ENCODE measurements at places on chromosomes 5 and 9.

- DNase-seq, result peak; percentile 35
Measured at GRCh38 chr5:169804861-169805260, 167.8 kb downstream of the DOCK2 start.

GRCh38 chr9:73775757-73776156 lies 624.1 kb downstream of the ANXA1 start:
- peak; percentile 80 for DNase-seq

DNA sequence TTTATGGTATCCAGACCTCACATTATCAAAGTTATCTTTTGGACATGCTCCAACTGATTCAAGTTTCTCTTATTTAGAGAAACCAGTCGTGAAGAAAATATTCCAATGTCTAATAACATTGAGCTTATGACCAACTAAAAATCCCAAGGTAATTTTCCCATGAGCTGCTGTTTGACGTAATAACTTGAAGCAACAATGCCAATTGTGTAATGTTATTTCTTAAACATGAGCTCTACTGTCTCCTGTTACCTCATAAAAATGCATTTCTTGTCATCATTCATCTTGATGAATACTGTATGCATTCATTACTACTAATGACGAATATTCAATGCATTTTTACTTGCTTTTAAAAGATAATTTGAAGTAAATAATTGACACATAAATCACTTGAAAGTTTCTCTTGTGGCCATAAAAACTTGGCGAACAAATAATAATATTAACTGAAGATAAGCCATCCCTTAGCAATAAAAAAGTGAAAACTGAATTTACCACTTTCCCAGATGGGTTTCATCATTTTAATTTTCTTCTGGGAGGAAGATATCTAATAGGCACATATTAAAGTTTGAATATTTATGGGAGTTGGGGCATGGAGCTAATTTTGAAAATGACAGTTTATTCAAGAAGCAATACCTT lies 424 bp upstream of the MARCOL start:
- no peak for DNase-seq

- DNase-seq, result no peak
Measured at GRCh38 chr5:130099008-130099407, 194.7 kb downstream of the CHSY3 start.

GRCh38 chr9:86893811-86894490 lies 53.4 kb downstream of the GAS1 start:
- no peak for DNase-seq

- no peak for DNase-seq
Measured at GRCh38 chr9:69961843-69962242, 81.8 kb upstream of the MAMDC2 start.

DNA sequence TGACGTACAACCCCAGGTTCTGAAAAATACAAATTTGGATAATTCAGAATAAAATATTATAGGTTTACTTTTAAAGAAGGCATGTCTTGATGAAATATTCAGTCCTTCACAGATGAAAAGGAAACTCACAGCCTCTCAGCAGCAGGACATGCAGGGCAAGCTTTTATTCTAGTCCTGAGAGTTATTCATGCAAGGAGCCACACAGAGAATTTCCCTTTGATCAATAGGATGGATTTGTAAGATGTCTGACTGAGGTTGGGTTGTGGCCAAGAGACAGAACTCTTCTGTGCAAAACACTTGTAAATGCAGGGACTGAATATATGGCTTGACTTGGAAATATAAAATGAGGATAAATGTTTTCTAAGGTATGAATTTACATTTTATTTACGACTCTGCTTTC lies 48.8 kb upstream of the TBCA start:
- no peak for DNase-seq

DNA sequence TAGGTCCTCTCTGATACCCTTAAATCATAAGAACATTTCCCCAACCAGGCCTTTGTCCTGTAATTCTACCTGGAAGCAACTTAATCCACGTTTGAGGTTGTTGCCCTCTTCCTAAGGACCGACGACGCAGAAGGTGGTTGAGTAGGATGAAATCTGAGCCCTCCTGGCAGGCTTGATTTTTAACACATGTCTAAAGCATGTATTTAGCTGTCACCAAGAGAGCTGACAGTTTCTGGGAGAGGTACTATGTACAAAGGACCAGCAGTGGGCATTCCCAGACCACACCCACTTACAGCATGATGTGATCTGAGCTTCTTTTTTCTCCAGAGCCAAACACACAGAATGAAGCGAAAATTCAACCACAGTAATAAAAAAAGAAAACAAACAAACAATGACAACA lies 260.9 kb downstream of the SH3GL2 start:
- DNase-seq, result no peak

- DNase-seq, result no peak
Measured at GRCh38 chr5:52895572-52896413, 93.4 kb upstream of the ITGA2 start.

- DNase-seq, result no peak
Measured at GRCh38 chr9:109471475-109472393, 26.4 kb downstream of the PTPN3 start.

GRCh38 chr5:69184621-69185020 lies 4.8 kb upstream of the CENPH start:
- DNase-seq, result no peak

- peak; percentile 68 for DNase-seq
Measured at GRCh38 chr9:134534661-134535080, 106.9 kb upstream of the COL5A1 start.

DNA sequence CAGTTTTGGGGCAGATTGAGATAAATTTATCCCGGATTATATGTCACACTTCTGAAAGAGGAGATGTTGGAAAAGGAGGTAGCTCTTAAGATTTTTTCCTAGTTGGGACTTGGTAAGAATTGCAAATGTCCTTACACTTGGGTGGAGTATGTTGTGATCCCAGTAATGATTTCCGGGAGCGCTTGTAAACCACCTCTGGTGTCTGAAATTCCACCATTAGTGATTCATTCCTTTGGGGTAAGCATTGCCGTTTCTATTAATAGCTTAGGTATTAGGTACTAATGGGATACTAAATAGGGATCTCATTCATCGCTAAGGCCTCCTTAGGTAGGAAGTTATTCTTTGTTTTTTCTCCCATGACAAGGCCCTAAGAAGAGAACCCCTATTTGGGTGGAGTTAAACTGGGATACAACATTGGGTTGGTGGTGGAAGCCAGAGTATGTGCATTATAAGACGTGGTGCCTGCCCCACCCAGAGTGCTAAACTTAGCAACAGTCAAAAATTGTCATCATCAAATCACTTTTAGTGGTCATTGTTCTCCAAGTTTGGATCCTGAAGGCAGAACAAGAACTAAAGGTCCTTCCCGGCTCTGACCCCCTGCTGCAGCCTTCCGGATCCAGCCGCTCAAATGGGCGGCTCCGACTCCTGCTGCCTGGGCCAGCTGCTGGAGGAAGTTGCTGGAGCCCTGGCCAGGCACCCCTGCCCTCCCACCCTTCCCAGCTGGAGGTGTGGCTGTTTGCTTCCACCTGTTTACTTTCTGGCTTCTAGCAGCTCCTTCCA lies 31.7 kb upstream of the DAB2IP start:
- no peak for DNase-seq

DNA sequence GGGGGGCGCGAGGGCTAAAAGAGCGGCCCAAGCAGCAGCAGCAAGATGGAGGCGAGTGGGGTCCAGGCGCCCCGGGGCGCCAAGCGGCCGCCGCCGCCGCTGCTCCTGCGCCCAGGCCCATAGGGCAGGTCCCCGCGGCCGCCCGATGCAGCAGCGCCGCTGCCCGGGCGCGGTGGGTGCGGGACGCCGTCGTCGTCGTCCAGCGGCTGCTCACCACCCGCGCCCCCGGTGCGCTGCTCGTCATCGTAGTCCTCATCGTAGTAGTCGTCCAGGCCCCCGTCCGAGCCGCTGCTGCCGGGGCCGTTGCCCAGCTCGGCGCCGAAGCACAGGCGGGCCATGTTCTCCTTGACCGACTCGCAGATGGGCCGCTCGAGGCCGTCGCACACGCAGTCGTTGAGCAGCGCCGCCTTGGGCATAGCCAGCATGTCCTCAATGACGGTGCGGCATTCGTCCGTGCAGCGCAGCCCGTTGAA lies 1.5 kb downstream of the GAS1 start:
- peak; percentile 45 for DNase-seq

DNA sequence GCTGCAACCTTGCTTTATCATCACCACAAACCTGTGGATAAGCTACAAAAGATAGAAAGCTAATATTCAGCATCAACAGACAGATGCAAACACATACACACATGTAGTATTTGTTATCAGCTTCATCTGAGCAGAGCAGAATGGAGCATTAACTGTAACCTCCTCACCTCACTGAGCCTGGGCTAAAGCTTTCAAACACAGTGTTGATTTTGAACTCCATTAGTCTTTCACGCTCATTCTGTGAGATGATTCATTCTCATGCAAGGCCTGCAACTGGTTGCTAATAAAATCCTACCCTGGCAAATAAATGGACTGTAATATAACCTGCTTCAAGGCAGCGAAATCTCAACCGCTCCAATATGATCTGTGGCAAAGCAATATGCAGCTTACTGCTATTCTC lies 1360.6 kb upstream of the ACO1 start:
- no peak for DNase-seq

DNA sequence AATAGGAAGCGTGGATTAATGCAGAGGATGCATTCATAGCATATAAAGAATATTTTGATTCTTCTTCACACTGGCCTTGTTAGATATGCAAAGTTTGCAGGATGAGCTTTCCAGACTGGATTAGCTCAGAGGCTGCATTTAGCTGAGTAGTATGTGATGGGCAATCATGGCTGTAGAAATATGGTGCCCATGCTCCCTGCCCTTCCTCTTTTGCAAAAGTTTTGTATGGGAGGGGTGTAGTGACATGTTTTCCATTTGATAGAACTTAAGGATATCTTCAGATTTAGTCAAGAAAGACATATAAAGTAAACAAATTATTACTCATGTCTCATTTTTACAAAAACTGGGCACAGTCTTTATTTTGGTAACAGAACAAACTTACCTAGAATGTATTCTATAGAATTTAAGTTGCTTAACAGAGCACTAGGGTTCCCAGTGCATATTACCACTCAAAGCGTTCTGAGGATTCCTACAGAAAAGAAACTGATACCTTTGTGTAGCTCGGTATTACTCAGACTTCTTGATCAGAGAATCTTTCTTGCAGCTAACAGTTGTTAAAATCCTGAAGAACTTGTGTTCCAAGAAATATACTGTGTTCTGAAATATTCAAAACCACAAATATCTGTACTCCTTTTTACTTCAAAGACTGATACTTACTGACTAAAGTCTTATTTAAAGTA lies 9.8 kb downstream of the GTF3C4 start:
- DNase-seq, result no peak

- DNase-seq, result peak; percentile 93
Measured at GRCh38 chr5:111930905-111931461, 174.0 kb upstream of the NREP start.

- peak; percentile 73 for DNase-seq
Measured at GRCh38 chr5:102937894-102938293, 182.0 kb downstream of the GIN1 start.

GRCh38 chr9:131446276-131446675 lies 52.4 kb downstream of the PRRC2B start:
- DNase-seq, result no peak

GRCh38 chr9:121842612-121842978 lies 191.2 kb downstream of the DAB2IP start:
- DNase-seq, result peak; percentile 78

DNA sequence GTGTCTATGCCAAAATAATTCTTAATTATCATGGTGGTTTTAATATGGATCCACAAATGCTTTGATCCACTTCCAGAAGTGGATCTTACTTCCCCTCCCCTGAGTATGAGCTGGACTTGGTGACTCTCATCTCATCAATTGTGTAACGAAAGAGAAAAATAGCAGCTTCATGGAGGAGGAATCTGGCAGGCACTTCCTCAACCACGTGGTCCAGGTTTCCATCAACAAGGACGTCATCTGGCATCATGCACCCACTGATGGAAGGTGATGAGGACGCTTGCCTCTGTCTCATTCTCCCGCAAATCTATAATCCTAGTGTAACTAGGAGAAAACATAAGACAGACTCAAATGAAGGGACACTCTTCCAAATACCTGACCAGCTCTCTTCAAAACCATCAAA lies 54.6 kb upstream of the S1PR3 start:
- DNase-seq, result peak; percentile 65

DNA sequence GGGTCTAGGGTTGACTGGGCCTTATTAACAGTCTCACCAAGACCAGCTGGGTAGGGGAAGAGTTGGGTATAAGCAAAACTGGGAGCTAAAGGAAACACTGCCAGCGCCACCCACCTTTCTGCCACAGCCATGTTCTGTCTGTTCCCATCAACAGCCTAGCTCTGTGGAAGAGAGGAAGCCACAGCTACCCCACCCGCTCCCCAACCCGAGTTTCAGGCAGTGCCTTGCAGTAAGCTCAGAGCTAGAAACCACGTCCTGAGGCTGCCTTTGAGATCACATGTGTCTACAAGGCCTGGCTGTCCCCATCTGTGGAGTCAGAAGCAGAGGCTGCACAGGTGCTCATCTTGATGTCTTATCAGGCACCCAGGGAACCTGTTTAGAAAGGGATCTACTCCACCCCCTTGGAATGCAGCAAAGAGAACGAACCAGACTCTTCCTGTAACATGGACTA lies 15.3 kb downstream of the HNRNPH1 start:
- DNase-seq, result peak; percentile 43

- no peak for DNase-seq
Measured at GRCh38 chr5:97508864-97509263, 325.8 kb upstream of the RIOK2 start.

- DNase-seq, result peak; percentile 45
Measured at GRCh38 chr9:34413231-34413852, 36.6 kb upstream of the MYORG start.

GRCh38 chr9:33638391-33638915 lies 114.4 kb downstream of the ANKRD18B start:
- no peak for DNase-seq

DNA sequence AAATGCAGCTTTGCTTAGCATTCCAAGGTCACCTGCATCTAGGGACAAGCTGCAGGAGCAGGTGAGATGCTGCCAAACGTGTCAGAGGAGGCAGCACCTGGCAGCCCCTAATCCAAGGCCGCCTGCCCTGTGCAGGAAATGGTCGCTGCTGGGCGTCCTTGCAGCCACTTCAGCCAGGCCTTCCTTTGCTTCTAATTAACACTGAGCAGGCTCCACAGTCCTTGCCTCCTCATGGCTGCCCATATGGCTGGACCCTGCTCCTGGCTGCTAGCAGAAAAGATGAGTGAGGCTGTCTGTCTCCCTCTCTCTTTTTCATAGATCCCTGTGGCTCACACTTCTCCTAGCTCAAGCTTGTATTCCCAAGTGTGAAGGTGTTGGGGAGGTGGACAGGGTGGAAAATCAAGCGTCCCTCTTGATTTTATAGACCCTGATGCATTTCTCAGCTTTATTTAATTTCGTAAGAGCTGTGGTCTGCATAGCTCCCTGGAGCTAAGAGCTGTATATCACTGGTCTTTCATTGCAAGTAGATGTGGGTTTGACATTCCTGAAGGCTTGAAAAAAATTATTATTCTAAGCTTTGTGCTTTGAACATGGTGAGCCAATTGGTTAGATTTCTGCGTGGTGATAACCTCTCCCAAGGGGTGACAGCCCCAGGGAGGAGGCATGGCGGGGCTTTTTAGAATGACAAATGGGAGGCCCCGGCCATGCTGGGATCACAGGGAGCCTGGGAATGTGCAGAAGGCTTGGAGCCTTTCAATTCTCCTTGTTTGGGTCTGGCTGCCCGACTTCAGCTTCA lies 193.8 kb downstream of the SLIT3 start:
- no peak for DNase-seq

Data from iris pigment epithelial cell (primary cell).